Fibroblast of the aortic adventitia (primary cell): ENCODE measurements at places on chromosomes 6 and 20. TPM values are rescaled to one million over a fixed set of nuclear protein-coding genes. Genes with fewer than 3 reads are reported as not detected.

GRCh38 chr6:14001329-14002012 lies 76.7 kb downstream of the RNF182 start:
- DNase-seq = peak; percentile 87

Gene PTCRA
- total RNA-seq = not detected in 2 replicates

Gene MLIP
- total RNA-seq = not detected in 2 replicates

Gene RBL1
- 15.9 and 31.9 TPM in 2 replicates for total RNA-seq

Gene HLA-DOA
- not detected in 2 replicates for total RNA-seq

DNA sequence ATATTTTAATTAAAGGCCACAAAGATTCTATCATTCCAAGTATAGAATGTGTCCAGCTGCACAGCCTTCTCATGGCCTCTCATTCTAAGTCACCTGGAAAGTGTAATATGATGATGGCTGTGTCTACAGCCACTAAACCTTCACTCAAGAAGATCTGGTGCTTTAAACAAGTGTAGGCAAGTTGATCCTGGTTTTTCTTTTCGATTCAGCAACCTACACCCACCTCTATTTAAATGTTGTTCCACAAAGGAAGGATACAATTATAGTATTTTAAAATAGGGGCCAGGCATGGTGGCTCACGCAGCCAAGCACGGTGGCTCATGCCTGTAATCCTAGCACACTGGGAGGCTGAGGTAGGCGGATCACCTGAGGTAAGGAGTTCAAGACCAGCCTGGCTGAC lies 25.5 kb upstream of the DST start:
- no peak for DNase-seq

Gene HEY2
- 0.09 and 0.25 TPM in 2 replicates for total RNA-seq

Gene MAS1
- under 0.01 and 0.08 TPM in 2 replicates for total RNA-seq

DNA sequence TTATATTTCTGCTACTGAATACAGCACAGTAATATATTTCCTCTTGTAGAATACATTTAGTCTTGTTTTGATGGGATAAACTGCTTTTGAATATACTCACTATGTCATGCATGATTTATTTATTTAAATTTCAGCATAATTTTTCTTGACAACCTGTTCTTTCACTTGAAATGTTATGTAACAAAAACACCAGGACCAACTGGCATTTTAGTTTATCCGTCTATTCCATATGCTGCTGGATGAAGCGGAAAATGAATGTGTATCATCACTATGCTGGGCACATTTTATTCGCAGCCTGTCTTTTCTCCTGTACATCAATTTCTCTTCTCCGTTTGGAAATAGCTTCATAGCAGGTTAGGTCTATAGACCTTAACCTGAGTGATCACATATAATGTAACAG lies 206.8 kb upstream of the PLCB4 start:
- DNase-seq = no peak

Gene PGK2
- total RNA-seq = not detected in 2 replicates

DNA sequence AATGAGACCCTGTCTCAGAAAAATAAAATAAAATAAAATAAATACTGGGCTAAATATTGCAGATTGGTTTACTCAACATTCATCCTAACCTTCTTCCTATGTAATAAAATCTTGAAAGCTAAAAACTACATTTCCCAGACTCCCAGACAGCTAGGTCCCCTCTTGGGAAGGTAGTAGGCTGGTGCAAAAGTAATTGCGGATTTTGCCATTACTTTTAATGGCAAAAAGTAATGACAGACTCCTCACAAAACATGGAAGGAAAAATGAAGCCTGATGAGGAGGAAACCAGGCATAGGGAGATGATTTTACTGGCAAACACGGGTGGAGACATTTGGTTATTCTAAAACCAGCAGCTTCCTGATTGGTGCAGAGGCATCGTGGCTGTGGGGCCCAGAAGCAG lies 70.6 kb upstream of the E2F3 start:
- DNase-seq = no peak

DNA sequence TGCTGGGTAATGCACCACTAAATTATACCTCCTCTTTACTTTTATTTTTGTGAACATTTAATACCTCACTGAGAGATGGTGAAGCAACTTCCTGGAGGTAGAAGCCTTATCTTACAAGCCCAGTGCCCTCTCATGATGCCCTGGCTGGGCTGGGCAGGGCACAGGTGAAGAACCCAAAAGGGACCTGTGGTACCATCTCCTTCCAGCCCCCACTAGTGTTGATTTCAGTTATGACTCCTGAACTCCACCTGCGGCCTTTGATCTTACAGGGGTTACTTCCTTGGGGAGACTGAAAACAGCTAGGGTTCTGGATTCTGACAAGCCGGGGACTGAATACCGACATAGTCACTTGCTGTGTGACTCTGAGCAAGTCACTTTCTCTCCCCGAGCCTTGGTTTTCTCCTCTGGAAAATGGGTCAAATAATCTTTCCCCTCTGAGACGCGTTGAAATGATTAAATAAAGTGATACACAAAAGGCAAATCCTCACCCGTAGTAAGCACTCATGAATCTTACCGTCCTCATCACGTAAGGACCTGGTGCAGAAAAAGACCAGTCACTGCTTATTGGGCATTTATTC lies 1.2 kb downstream of the SLC13A3 start:
- DNase-seq = no peak

Gene RSPO3
- total RNA-seq = 2.5 and 7.9 TPM in 2 replicates

- DNase-seq = no peak
Observed at GRCh38 chr6:42618105-42618504, 54.3 kb downstream of the UBR2 start.

Gene HLA-DRA
- total RNA-seq = 0.45 TPM in 1 of 2 replicates, not detected in the other

DNA sequence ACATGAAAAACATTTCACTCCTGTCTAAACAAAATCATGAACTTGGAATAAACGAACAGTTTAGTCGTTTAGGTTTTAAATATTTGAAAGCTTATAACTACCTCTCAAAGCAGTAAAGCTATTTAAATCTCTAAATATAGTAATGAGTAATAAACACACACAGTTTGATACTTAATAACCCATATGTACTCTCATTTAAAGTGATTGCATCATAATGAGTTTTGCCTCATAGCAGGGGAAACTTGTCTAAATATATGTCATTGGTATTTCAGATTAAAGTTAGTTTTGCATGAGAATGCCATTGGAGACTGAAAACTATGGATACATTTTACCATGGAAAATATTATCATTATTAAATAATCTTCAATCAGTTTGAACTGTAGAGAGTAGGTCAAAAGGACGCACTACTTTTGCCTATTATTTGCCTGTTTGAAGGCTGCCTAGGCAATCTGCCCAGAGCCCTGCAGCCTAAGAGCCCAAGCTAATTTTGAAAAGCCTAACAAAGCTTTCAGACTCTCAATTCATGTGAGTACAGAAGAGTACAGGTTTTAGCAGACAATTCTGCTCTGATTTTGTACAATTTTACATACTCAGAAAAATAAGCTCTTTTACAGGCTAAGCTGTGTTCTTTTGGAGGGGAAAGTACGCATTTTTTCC lies 632.8 kb downstream of the HACE1 start:
- no peak for DNase-seq

GRCh38 chr20:6663104-6663503 lies 104.4 kb upstream of the BMP2 start:
- no peak for DNase-seq

DNA sequence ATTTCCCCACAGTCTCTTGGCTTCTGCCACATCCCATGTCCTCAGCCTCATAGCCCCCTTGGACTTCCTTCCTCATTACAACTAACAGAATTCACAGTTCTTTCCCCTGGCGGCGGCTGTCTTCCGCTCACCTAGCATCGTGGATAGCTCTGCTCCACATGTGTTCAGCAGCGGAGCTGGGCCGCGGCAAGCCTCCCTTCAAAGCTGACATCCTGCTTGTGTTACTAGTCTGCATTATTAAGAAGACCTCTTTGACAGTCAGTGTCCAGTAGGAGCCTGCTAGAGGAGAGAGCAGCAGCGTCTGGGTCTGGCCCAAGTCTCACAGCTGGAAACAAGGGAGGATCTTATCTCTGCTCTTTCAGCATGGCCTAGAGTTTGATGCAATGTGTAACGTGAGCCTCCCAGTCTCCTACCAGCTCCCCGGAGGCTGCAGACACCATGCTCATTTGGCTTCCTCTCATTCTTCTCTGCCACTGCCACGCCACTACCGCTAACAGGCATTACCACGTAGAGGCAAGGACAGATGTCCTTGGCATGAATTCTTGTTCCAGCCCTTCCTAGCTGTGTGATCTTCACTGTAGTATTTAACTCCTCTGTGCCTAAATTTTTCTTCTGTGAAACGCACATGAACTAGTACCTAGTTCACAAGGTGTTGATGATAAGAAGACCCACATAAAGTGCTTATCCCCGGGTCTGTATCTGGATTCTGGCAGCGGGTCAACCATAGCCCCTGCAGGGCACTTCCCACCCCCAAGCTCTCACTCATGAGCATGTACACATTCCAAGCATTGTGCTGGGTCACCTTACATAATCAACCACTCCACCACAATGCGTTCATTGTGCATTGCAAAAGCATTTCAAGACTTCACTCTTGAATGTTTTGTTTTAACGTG lies 107.1 kb upstream of the BACH2 start:
- DNase-seq = peak; percentile 52

GRCh38 chr6:251920-252319 lies 40.4 kb upstream of the DUSP22 start:
- no peak for DNase-seq

- peak; percentile 78 for DNase-seq
Observed at GRCh38 chr6:30326526-30327231, at the start of gene TRIM39. TRIM39 (plus strand) TSS chr6:30326927; CDS start chr6:30329318, 2,391 bp downstream.
